ENCODE measurements at places on chromosomes 13 and 19.

DNA sequence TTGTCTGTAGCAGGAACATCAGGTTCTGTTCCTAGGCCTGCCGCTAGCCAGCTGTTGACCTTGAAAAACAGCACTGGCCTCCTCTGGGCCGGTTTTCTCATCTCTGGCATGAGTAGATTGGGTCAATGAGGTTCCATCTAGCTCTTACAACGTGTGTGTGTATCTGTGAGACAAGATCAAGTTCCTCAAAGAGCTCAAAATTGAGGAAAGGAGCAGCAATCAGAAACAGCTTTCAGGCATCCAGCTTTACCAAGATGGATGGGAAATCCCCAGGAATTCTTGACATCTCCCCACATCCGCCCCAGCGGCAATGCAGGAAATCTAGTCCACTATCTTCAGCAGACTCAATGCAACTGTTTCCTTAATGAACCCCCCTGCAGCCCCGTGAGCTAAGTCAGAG is 4.9 kb downstream of the FLT1 start:
- no peak for DNase-seq

DNA sequence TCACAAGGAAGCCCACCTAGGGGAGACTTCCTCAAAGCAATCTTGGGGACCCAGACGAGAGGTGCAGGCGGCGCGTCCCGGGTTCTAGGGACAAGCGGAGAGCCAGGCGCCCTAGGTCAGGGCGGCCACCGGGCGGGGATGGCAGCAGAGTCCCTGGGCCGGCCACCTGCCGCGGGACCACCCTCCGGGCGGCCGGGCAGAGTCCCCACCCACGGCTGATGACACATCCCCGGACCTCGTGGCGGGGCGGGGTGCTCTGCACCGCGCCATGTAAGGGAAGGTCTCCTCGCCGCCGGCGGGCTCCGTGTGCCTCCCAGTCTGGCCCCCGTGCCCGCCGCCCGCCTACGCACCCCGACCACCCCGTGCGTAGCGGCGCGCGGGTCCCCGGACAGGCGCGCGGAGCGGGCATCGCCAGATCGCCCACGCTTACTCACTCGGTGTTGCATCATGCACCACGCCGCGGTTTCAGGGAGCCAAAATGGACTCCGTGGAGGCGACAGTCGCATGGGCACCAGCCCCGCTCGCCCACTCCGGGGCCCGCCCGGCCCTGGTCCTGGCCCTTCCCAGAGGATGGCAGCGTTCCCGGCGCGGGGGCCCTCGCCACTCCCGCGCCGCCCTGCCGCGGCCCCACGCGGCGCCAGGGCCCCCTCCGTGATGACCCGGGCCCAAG is 643 bp downstream of the SLC7A1 start:
- peak; percentile 25 for DNase-seq

DNA sequence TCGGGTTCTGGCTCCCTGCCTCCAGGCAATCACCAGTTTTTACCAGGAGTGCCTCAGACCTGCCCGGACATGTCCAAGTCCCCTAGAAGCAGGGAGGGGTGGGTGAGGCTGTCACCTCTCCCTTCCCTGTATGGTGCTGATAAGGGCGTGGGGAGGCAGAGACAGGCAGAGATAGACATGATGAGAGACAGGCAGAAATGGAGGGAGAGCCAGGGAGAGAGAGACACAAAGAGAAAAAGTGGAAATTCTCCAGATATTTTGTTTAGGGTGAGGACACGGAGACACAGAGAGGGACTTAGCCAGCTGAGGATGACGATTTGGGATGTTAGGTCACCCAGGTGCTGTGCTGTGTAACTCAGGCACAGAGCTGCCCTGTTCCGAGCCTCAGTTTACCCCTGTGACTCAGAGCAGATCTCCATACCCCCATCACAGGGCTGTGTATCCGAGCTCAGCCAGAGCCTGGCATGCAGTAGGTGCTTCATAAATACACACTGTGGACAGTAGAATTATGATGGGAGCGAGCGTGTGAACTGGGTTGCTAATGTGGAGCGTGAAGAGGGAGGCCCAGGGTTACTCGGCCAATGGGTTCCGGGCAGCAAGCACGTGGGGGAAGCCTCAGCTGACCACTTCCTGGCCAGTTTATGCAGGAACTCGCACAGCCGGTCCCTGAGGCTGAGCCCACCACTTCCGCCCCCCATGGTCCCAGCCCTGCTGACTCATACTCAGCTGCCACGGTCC is 11.9 kb upstream of the GDF15 start:
- peak; percentile 74 for DNase-seq

DNA sequence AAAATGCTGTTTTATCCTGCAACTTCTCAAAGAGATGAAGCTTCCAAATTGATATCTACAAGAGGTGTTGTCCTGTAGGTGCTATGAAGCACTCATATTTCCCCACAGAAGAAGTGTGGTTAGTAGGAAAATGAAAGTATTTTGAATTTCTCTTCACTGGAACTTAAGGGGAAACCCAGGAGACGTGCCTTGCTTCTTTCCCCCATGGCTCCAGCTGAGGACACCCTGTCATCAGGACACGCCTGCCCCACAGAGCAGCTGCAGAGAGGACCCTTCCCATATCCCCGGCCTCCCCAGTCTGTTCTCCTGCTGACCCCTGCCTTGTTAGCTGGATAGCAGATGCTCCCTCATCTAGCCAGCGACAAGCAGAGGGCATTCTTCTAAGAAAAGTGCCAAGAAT is 371.3 kb downstream of the COG6 start:
- DNase-seq = no peak

- peak; percentile 84 for DNase-seq
These were observed 43.5 kb upstream of the NPAS1 start for GRCh38 chr19:46975925-46976782.

DNA sequence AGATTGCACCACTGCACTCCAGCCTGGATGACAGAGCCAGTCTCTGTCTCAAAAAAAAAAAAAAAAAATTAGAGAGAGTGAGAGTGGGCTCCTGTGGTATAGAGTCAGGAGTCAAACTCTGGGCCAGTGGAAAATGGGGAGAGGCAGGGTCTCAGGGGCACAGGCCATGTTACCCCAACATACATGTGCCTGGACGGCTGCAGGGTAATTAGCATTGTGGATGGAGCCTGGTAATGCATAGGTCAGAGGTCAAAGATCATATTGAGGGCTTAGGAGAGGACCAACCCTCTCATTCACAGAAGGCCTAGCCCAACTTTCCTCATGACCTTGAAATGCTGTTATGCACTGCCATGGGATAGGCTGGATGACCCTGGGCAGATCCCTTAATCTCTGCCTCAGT is 7.1 kb downstream of the CLIP3 start:
- DNase-seq = no peak

GRCh38 chr13:20393273-20394168 is 132.1 kb downstream of the CRYL1 start:
- no peak for DNase-seq

- DNase-seq = no peak
These were observed 335.4 kb upstream of the PCDH20 start for GRCh38 chr13:61751039-61751438.

GRCh38 chr13:105442949-105443699 is 1092.3 kb downstream of the EFNB2 start:
- peak; percentile 99 for DNase-seq

- no peak for DNase-seq
These were observed 19.7 kb upstream of the EHD2 start for GRCh38 chr19:47693489-47693888.

GRCh38 chr13:40970803-40971202 is 48.3 kb downstream of the ELF1 start:
- no peak for DNase-seq

- no peak for DNase-seq
These were observed 13.4 kb downstream of the HSH2D start for GRCh38 chr19:16156904-16157303.

DNA sequence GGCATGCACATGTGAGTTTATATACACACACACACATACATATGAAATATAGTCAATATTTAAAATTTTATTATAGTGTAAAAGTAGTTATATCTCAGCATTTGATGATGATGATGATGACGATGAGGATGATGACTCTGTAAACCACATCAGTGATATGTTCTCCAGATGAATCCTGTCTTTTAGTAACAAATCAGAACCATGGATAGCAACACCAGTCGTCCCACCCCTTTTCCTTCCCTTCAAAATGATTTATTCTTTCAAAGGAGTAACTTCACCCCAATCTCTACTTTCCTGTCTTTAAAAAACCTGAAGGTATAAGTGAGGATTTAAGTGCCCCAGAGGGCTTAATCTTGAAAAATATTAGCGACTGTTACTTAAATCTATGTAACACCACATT is 74.1 kb downstream of the DCLK1 start:
- no peak for DNase-seq

DNA sequence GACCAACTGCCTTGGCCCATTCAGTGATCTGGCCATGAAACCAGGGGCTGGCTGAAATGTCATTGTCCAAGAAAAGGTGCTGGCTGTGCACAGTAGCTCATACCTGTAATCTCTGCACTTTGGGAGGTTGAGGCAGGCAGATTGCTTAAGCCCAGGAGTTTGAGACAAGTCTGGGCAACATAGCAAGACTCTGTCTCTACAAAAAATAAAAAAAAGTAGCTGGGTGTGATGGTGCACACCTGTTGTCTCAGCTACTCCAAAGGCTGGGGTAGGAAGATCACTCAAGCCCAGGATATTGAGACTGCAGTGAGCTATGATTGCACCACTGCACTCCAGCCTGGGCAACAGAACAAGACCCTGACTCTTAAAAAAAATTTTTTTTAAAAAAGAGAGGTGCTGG is 28.6 kb upstream of the C19orf12 start:
- no peak for DNase-seq

DNA sequence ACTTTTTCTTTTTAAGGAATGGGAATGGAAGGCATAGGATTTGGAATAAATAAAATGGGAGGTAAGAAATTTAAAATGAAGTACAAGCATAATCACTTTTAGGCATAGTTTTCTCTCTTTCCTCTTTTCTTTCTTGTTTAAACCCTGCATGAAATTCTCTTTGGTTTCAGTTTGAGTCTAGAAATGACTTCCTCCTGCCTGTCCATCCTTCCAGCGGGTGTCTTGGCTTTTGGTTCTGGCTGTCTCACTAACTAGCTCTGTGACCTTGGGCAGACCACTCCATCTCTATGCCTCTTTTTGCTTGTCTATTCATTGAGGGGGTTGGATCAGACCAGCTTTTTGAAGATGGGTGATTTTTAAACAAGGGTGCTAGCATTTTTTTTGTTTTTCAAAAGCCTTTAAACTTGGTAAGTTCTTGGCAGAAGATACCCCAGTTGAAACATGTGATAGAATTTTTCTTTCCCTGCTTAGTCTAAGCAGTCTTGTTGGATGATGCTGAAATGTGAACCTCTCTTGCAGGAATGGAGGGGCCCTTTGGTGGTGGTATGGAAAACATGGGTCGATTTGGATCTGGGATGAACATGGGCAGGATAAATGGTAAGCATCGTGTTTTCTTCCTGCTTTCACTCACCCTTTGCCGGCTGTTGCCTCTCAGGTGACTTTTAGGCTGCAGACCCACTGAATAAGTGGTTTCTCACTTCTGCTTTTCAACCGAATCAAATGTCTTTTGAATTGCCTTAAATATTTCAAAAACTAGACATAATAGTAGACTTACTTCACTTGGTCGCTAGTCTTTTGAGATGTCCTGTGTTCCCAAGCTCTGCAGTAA is 28.6 kb downstream of the PRAM1 start:
- no peak for DNase-seq

GRCh38 chr19:28296506-28296905 is 916.4 kb downstream of the UQCRFS1 start:
- DNase-seq = peak; percentile 73

- DNase-seq = no peak
These were observed 22.3 kb downstream of the DPF1 start for GRCh38 chr19:38201731-38202130.

- DNase-seq = no peak
These were observed 494.8 kb upstream of the SLITRK1 start for GRCh38 chr13:84377106-84377505.

DNA sequence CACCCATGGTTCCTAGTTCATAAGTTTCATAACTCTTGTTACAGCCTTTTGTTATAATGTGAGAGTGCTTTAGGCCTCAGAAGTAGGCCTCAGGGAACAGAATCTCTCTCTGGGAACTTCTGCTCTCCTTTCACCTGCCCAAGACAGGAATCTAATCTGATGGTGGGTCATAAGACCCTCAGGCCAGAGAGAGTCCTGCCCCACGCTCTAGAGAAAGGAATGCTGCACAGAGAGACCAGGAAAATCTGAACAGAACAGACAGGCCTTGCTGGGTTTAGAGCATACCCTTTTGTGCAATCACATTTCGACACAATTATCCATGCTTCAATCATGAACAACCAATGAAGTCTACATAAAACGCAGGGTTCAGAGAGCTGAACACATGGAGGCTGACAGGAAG is 3.4 kb upstream of the DIAPH3 start:
- DNase-seq = no peak

GRCh38 chr13:50085063-50085462 is 69.8 kb downstream of the KCNRG start:
- DNase-seq = peak; percentile 43

DNA sequence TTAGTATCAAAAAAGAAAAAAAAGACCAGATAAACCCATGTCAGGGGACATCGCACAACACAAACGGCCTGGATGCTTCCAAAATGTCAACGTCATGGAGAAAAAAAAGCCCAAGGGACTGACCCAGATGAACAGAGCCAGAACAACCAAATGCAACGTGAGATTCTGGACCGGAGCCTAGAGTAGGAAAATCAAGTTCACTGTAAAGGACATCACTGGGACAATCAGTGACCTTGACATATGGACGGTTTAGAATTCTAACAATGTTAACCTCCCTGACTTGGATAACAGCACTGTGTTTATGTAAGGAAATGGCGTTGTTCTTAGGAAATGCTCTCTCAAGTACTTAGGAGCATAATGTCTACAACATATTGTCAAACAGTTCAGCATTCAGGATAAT is 15.1 kb upstream of the EMP3 start:
- no peak for DNase-seq

- no peak for DNase-seq
These were observed 32.7 kb downstream of the TIMM13 start for GRCh38 chr19:2394442-2395292.

DNA sequence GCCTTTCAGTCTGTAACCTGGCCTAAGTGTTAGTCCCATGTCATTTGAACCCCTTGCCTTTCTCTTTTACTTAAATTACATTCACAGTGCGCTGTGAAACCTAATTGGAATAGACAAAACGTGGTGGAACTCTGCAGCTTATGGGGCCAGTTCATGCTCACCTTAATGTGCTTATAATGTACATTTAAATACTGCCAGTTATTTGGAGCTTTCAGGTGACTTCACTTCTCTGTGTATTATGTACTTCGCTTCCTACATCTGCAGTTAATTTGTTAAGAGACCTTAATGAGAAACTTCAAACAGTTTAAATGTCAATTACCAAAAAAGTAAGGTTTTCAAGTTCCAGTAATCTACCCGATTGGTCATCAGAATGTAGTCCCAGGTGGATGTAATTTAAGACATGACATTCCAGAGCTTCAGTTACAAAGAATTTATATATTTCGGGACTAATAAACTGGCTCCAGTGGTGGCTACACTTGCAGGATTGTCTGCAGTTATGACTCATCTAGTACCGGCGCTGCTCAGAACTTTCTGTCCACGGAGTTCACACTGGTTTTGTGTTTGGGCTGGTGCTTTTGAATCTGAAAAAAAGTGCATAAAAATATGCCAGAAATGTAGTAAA is 125.3 kb downstream of the TM9SF2 start:
- peak; percentile 33 for DNase-seq

All from fibroblast of skin of left quadriceps (primary cell).